ENCODE measurements at places on chromosomes 3 and 15. TPM values are rescaled to one million over a fixed set of nuclear protein-coding genes. Genes with fewer than 3 reads are reported as not detected.

The ADAMTSL3 gene
- total RNA-seq: 0.31 TPM

The MAP1A gene
- total RNA-seq: 0.99 TPM

The HEXA gene
- 151 TPM for total RNA-seq

The CDHR4 gene
- 0.30 TPM for total RNA-seq

The DUOXA2 gene
- total RNA-seq: not detected
